ENCODE measurements at places on chromosomes 16 and 17.

GRCh38 chr16:85253084-85253941 lies 141.0 kb upstream of the CIBAR2 start:
- no peak for DNase-seq

DNA sequence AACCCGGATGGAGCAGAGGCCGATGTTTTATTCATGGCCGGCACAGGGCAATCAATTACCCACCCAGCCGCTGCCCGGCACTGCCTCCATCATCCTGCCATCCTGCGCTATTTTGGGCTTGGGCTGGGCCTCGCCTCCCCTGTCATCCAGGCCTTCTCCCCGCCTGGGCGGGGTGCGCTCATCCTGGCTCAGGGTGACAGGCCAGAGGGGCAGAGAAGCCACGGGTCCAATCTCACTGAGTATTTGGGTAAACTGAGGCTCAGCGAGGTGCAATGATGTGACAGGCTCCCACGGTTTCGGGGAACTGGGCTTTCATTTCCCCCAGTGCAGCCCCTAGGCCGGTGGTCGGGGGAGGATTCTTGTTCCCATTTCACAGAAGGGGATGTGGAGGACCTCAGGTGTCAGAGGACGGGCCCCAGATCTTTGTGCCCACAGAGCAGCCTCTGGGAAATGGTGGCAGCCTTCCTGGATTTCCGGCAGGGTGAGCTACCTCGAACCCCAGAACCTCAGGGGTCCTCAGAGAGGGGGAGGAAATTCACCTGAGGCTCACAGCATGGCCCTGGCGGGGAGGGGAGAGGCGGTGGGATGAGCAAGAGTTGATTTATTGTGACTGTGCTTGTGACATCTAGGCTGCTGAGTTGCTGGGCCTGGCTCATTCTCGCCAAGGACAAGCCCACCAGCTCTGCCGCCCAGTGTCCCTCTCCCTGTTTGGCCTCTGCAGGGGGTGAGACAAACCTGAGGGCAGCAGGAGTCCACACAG lies 23.8 kb upstream of the KCNJ12 start:
- no peak for DNase-seq

DNA sequence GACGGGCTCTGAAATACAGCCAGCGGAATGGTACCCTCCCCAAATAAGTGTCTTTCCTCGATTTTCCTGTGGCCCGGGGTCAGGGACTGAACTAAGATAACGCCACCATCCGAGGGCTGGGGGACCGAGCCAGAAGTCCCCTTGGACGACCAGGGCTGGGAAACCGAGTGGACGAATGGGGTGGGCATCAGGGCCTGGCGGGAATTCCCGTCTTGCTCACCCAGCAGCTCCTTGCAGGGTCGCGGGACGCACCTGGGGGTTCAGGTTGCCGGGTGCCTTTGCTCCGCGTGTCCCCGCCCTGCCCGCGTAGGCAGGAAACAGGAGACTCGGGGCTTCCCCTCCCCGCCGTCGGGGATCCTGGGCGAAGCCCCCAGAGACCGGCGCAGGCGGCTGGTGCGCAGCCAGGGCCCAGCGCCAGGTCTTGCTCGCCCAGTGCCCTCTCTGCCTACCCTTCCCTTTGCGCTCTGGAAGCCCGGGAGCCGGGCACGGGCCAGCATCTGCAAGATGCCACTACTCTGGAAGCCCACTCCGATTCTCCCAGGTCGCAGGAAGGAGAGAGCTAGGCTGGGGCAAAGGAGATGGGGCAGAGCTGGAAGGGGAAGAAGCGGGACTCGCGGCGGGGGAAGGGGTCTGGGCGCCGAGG lies 665 bp upstream of the GRIN2C start:
- no peak for DNase-seq

DNA sequence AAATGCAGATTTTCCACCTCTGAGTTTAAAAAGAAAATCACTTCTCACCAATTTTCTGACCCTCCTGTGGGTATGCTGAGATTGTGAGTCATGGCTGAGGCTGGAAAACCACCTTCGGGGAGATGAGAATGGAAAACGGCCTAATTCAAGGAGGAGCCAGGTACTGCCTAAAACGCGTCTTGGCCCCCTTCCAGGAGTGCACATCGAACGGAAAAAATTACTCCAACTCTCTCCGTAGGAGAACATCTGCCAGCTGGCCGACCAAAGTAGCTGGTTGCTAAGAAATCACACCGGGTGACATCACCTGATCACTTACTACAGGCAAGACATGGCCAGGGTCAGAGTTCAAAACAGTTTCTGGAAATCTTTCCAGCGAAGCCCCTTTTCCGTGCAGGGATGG lies 107.6 kb downstream of the ZNF423 start:
- DNase-seq = peak; percentile 86

DNA sequence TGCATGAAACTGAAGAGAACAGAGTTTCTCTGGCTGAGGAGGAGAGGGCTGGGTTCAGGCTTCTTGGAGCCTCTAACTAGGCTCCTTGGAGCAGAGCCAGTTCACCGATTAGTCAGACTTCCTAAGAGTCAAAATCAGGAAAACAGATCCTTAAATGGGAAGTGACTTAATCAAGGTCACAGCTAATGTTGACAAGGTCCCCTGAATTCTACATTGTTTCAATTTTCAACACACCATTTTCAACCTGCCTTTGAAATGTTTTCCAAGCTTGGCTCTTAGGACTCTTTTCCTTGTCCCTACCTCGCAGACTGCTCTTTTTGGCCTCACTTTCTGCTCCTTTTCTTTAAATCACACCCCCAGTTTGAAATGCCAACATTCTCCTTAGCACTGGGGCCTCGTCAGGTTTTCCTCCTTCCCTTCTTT lies 16.3 kb downstream of the MYL4 start:
- no peak for DNase-seq

GRCh38 chr17:4375039-4375748 lies 8.7 kb upstream of the UBE2G1 start:
- no peak for DNase-seq
